ENCODE measurements at places on chromosomes 6 and 20.

GRCh38 chr20:43937591-43937990 is 22.9 kb downstream of the TOX2 start:
- no peak for DNase-seq

GRCh38 chr20:50930976-50931305 is 296 bp downstream of the ADNP start:
- DNase-seq = no peak

DNA sequence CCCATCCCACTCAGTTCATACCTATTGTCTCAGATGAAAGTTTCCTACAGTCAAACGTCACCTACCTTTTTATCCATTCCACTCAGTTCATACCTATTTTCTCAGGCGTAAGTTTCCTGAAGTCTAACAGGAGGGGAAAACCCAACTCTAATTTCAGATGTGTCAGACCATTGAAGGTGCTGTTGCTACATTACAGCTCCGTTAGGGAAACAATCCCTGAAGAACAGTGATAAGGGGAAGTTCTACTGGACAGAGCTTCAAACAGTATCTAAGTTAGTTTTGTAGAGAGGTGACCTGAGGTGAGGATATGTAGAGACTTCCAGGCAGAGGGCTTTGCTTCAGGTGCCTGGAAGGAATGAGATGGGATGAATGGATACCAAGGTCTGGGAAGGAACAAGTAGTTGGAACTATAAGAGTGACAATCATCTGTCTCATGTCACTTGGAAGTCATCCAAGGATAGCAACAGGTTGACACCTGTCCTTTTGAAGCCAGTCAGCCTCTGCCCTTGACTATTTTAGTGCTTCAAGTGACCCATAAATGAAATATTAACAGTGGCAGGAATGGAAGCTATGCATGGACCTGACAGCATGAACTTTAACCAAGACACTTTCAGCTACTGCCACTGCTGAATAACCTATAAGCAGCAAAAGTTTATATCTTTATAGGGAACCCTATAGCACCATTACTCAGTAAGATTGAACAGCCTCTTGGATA is 191.6 kb upstream of the MOCS1 start:
- DNase-seq = no peak

- DNase-seq = peak; percentile 12
These were observed 7.9 kb downstream of the EXOC2 start for GRCh38 chr6:684831-685636.

GRCh38 chr20:13012886-13013285 is 4.1 kb downstream of the SPTLC3 start:
- DNase-seq = no peak

DNA sequence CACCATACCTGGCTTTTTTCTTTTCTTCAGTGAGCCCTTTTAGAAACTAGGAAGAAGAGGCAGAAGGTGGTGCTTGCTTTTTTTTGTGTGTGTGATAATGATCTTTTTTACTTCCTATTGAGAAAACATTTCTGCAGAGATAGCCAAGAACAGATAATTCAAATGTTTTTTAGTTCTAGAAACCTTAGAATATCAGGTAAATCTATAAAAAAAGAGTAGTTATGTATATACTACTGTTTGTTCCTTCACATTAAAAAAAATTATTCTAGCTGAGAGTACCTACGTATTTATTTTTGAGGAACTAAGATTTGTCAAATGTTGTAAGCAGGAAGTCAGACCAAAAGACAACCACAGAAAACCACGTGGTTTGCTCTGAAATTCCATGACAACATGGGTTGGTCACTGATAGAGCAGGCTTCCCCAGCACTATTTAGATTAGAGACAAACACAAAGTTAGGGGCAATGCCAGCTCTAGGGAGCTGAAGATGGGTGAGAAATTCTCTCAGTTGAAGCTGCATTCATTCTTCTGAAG is 12.8 kb downstream of the STK4 start:
- DNase-seq = peak; percentile 79

- no peak for DNase-seq
These were observed 38.2 kb downstream of the ZNF341 start for GRCh38 chr20:33770005-33770404.

- DNase-seq = no peak
These were observed 127.9 kb downstream of the QRSL1 start for GRCh38 chr6:106757267-106757666.

DNA sequence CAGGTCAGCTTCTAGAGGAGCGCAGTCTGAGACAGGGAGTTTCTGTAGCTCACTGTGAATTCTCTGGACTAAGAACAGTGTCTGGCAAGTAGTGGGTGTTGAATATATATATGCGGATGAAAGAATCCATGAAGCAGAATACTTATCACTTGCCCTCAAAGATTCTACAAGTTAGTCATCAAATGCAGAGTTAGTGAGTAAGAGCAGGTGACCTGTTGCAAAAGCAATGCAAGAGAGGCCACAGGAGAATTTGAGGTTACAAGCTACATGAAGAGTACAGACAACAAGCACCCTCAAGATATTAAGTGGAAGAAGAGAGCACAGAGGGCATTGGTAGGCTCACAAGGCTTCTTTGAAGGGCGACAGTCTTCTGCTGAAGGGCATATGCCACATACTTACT is 103.4 kb upstream of the BTBD3 start:
- DNase-seq = no peak

GRCh38 chr6:18241208-18242038 is 22.9 kb downstream of the DEK start:
- peak; percentile 43 for DNase-seq

- DNase-seq = no peak
These were observed 44.6 kb upstream of the SEC63 start for GRCh38 chr6:108002365-108003221.

- no peak for DNase-seq
These were observed 691.7 kb downstream of the GRIK2 start for GRCh38 chr6:102085257-102085656.

DNA sequence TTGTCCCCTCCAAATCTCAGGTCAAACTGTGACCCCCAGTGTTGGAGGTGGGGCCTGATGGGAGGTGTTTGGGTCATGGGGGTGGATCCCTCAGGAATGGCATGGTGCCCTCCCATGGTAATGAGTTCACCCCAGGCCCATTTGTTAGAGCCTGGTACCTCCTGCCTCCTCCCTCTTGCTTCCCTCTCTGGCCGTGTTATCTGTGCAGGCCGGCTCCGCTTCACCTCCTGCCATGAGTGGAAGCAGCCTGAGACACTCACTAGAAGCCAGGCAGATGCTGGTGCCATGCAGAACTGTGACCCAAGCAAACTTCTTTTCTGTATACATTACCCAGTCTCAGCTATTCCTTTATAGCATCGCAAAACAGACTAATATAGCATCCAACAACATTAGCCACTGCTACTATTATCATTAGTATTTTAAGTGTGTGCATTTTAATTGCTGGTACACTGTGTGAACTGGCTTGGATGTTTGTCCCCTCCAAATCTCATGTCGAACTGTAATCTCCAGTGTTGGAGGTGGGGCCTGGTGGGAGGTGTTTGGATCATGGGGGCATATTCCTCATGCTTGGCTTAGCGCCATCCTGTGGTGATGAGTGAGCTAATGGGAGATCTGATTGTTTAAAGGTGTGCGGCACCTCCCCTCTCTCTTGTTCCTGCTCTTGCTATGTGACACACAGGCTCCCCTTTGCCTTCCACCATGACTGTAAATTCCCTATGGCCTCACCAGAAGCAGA is 12.2 kb upstream of the OSER1 start:
- no peak for DNase-seq

GRCh38 chr6:161618831-161619454 is 345.1 kb upstream of the AGPAT4 start:
- DNase-seq = no peak

DNA sequence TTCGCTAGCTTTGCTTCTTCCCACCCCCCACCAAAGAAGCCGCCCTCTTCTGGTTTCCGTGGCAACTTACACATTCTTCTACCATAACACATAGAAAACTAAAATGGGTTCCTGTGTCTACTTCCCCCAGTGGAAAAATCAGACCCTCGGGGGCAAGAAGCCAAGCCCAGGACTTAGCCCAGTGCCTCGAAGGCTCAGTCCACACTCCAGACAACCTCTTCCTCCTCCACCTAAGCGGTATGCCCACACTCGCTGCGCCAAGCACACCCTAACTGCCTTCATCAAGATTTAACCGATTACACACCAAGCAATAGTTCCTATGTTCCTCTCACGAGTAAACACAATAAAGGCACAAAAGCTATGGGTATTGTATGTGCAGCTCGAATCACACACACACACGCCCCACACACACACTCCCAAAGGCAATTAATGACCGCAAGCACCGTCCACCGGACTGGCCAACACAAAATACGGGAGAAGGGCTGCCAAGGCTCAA is 537 bp downstream of the PPIL4 start:
- peak; percentile 80 for DNase-seq

- DNase-seq = peak; percentile 2
These were observed 2.6 kb upstream of the ADGB start for GRCh38 chr6:146595972-146596731.

GRCh38 chr6:1118287-1118647 is 193.6 kb upstream of the FOXQ1 start:
- no peak for DNase-seq

GRCh38 chr6:225121-225721 is 67.1 kb upstream of the DUSP22 start:
- peak; percentile 79 for DNase-seq

- no peak for DNase-seq
These were observed 36.0 kb downstream of the ATXN1 start for GRCh38 chr6:16725145-16725864.

GRCh38 chr6:56794421-56794820 is 151.7 kb upstream of the DST start:
- DNase-seq = no peak

GRCh38 chr6:82419132-82419581 is 55.5 kb downstream of the TPBG start:
- no peak for DNase-seq

DNA sequence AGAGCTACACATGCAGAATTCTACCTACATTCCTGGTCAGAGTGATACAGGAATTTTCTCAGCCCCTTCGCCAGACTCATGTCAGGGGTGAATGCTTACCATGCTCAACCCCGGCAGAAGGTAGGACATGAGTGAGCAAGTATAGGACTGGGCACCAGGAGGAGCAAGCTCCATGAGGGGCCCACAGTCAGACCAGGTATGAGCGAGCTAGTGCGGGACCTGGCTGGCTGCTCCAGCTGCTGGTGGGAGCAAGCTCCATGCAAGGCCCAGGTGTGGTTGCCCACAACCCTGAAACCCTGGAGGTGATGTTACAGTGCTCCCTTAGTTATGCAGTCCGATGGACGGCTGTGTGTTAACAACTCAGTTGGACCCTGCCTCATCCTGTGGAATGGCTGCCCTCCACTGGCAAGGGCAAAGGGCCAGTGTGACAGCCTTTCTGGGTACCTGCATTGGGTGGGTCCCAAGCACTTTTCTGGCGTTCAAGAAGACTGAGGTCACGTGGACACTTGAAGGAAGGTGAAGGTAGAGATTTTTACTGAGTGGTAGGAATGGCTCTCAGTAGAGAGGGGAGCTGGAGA is 503.5 kb upstream of the CITED2 start:
- DNase-seq = no peak

DNA sequence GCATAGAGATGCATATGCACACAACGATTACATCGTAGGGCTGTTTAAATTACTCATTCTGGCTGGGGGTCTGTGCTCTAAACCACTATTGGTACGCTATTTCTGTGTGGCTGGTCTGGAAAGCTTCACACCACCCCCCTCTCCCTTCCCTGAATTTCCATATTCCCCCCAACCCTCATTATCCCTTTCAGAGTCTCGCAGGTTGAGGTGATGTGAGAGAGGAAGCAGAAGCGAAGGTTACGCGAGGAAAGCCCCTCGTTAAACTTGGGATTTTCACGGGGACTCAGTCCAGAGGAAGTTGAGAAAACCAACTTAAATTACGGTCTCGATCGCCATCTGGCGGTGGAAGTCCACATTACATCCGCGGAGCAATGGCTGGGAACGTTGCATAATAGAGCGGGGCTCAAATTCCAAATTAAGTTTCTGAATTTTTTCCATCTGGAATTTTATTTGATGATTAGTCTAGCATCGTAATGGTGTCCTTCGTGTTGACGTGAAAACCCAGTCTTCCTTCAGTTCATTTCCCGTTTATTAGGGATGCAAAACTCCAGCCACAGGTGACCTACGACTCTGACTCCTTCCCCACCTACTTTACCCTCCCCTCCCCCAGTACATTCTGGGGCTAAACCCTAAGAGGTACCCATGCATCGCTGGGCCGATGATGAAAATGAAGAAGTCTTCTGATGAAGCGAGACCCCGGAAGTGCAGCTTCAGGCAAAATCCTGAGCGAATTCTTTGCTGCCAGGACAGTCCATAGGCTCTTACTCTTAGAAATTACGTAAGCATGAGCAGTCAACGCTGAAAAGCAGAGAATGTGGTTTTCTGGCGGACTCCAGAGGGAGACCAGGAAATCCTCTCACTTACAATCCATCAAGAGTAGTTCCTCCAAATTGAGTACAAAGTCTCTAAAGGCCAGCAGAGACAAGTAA is 19.7 kb downstream of the HLA-DOB start:
- peak; percentile 80 for DNase-seq

DNA sequence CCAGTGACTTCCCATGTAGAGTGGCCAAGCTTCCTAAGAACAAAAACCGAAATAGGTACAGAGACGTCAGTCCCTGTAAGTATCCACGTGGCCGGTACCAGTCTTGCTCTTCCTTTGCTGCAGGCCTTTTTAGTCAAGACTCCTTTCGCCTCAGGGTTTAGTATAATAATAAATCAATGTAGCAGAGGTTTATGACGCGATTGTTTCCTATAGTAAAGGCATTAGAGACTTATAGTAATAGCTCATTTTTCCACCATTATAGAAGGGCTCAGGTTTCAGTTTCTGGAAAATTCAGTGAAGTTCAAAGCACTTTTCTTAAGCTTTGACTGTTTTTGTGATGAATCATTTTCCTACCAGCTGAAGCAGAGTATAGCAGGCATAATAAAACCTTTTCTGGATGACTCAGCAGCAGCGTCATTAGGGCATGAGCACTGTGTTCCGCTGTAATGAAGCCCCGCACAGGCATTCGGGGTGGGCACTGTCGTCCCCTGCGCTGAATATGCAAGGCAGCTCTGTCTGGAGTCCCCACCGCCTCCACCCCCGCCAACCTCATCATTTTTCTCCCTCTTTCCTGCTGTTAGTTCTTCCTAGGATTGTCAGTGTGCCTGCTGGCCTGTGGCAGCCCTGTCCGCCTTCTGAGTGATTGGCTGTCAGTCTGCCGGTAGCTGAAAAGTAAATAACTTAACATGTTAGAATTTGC is 51.3 kb downstream of the PTPN1 start:
- DNase-seq = peak; percentile 60

All from CD4-positive, alpha-beta T cell treated with Interleukin-2 at 100 ng/mL for 4 hours (primary cell).